ENCODE measurements at places on chromosomes 5 and 9. TPM values are rescaled to one million over a fixed set of nuclear protein-coding genes. Genes with fewer than 3 reads are reported as not detected.

Gene PITX1
- not detected for total RNA-seq

Gene PLCXD3
- total RNA-seq = 0.48 TPM

Gene TESK1
- total RNA-seq = 24.5 TPM

Gene AFAP1L1
- total RNA-seq = 15.5 TPM

Data from kidney epithelial cell (primary cell).